ENCODE measurements at places on chromosomes 13 and 19. TPM values are rescaled to one million over a fixed set of nuclear protein-coding genes. Genes with fewer than 3 reads are reported as not detected.

The ITGBL1 gene
- 0.25 TPM for total RNA-seq

The DAND5 gene
- 0.27 TPM for total RNA-seq

The C19orf81 gene
- not detected for total RNA-seq

The IFI30 gene
- 47.1 TPM for total RNA-seq

The MLLT1 gene
- total RNA-seq = 26.4 TPM

The RELB gene
- total RNA-seq = 42.4 TPM

- H3K36me3 ChIP-seq = no peaks in the 10 kb centered on the region
- no peak overlapping the region for H3K27ac ChIP-seq
- H3K4me1 ChIP-seq = no peaks in the 10 kb centered on the region
- H3K4me3 ChIP-seq = no peak overlapping the region
Observed at GRCh38 chr19:8023371-8023770, 17.9 kb upstream of the ELAVL1 start.

DNA sequence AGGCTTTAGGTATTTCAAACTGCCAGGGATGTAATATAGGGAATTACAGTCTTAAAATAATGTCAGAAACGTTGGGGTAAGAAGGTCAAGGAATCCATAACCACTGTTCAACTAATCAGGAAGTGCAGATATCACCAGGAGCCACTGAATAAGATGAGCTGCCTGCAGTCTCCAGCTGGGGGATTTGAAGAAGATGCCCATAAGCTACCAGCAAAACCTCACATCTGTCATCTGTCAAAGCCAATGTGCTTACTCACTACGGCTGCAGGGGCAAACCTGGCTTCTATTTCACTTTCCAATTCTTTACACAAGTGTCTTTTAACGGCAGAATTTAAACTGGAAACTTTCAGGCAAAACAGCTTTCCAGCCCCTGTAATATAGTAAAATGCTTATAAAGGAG is 1410.1 kb upstream of the ATXN8OS start:
- no peak overlapping the region for H3K27ac ChIP-seq
- no peaks in the 10 kb centered on the region for H3K36me3 ChIP-seq
- DNase-seq = no peak
- no peaks in the 10 kb centered on the region for H3K4me1 ChIP-seq
- H3K27me3 ChIP-seq = no peaks in the 10 kb centered on the region

- H3K4me1 ChIP-seq = no peaks in the 10 kb centered on the region
- H3K27ac ChIP-seq = no peak overlapping the region
- no peak overlapping the region for H3K4me3 ChIP-seq
- H3K27me3 ChIP-seq = no peaks in the 10 kb centered on the region
Observed at GRCh38 chr13:47004027-47004426, 107.2 kb upstream of the HTR2A start.

DNA sequence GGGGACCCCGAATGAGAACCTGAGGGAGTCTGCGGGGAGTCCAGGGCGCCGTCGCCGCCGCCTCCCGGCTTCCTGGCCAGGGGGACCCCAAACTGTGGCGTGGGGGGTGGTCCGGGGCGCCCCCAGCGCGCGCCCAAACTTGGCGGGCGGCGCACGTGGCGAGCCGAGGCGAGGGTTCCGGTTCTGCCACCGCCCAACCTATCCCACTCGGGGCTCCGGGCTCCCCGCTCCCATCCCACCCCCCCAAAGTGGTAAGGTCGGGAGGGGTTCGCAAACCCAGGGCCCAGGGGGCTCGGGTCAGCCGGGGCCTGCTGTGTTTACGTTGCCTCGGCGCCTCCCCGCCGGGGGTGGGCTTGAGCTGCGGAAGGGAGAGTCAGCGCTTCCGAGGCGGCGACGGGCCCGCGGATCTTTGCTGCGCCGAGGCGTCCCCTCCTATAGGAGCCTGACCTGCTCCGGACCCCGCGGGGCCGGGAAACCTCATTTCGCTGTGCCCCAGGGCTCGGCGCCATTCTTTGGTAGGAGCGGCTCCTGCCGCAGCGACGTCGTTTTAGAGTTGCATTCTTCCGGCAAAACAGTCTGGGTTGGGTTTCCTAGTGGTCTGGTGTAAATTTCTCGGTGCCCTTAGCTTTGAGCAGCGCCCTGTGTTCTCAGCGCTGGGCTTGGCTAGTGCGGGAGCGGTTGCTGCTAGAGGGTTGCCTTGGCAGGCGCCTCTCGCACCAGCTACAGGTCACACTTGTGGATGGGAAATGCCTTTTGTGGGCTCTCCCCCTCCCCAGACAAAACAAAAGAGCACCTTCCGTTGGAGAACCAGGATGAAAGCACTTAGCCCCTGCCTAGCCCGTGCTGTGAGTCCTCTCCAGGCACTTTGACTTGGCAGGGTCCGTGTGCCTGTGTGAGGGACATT is 1.2 kb downstream of the DAZAP1 start:
- no peaks in the 10 kb centered on the region for H3K36me3 ChIP-seq
- peak overlapping the region; percentile 99 for H3K4me3 ChIP-seq
- peaks cover 31% of the 10 kb centered on the region for H3K4me1 ChIP-seq
- no peaks in the 10 kb centered on the region for H3K27me3 ChIP-seq

GRCh38 chr19:29329460-29330134 is 116.6 kb upstream of the UQCRFS1 start:
- no peak for DNase-seq
- no peak overlapping the region for H3K4me3 ChIP-seq
- no peaks in the 10 kb centered on the region for H3K36me3 ChIP-seq
- no peak overlapping the region for H3K27ac ChIP-seq
- H3K27me3 ChIP-seq = no peaks in the 10 kb centered on the region

DNA sequence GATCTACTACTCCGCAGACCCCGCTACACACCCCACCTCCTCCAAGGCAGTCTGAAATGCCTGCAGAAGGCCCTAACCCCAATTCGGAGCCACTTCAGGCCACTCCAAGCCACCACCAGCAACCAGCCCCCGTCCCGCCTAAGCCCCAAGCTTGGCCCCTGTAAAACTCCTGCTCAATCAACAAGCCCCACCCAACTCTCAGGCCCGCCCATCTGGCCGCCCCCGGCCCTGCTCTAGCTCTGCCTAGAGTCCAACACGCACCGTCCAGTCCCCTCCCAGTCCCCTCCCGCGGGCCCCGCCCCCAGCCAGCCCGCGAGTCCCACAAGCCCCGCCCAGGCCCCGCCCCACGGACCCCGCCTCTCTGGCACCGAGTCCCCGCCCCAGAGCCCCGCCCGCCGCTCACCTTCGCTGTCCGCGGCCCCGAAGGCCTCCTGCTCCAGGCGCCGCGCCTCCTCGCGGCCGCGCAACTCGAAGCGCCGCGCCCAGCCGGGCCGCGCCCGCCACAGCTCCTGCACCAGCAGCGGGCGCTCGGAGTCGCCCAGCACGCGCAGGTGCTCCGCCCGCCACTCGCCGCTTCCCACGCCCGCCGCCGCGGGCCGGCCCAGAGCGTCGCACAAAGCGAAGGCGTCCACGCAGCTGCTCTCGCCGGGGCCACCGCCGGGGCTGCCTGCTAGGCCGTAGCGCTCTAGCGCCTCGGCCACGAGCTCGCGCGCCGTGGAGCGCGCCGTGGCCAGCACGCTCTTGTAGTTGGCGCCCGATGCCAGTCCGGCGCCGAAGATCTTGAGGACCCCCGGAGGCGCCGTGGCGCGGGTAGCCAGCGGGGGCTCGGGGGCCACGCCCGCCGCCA is 1.6 kb downstream of the RASIP1 start:
- H3K27ac ChIP-seq = no peak overlapping the region
- peak; percentile 99 for DNase-seq
- H3K4me1 ChIP-seq = no peaks in the 10 kb centered on the region
- H3K4me3 ChIP-seq = peak overlapping the region; percentile 47

DNA sequence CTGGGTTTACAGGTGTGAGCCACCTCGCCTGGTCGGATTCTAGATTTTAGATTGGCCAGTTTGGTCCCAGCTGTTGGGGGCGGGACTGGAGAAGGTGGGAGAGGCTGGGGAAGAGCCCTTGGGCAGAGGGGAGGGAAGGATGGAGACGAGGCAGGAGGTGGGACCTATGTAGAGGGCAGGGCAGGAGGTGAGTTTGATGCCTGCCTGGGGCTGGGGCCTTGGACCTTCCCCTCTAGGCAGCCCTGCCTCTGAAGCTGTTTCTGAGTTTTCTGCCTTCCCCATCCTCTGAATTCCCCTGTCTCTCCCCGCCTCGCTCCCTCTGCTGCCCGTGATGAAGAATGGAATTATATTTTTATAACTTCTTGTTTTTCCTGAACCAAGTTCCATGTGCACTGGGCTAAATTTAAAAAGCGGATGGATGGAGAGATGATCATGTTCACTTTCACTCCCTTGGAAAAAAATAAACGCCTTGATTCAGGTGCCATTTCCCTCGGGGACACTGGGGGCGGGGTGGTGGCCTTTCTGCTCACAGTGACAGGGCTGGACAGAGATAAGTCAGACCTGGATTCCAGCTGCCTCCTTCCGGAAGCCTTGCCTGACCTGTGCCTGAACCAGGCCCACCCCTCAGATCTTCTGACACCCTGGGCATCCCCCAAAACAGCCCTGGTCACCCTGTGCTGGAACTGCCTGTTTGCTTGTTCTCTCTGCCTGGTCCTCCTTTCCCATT is 16.5 kb upstream of the TNFAIP8L1 start:
- H3K36me3 ChIP-seq = no peaks in the 10 kb centered on the region
- no peak overlapping the region for H3K27ac ChIP-seq
- no peak for DNase-seq
- H3K4me1 ChIP-seq = no peaks in the 10 kb centered on the region

- peaks cover 92% of the 10 kb centered on the region for H3K27me3 ChIP-seq
- H3K36me3 ChIP-seq = no peaks in the 10 kb centered on the region
- peak; percentile 14 for DNase-seq
- H3K27ac ChIP-seq = no peak within 1 kb of the TSS
Observed at GRCh38 chr13:99971576-99972189, at the start of gene ZIC5. ZIC5 (minus strand) TSS chr13:99971767; CDS start chr13:99971603, 164 bp downstream.

DNA sequence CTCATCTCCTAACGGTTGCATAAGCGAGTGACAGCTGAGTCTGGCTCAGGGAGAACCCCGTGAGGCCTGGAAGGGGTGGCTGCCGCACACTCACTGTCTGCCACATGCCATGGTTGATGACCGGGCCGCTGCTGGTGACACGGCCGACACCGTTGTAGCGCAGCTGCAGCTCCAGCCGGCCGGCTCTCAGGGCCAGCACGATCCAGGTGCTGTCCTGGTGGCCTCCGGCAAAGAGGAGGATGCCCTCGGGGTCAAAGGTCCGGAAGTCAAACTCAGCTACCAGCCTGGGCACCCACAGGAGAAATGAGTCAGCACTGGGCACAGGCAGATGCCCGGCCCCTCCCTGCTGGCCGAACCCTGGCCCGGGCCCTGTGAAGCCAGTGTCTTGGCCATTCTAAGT is 31.7 kb downstream of the GAS6 start:
- no peaks in the 10 kb centered on the region for H3K27me3 ChIP-seq
- no peaks in the 10 kb centered on the region for H3K36me3 ChIP-seq
- H3K4me3 ChIP-seq = no peak overlapping the region
- DNase-seq = no peak

DNA sequence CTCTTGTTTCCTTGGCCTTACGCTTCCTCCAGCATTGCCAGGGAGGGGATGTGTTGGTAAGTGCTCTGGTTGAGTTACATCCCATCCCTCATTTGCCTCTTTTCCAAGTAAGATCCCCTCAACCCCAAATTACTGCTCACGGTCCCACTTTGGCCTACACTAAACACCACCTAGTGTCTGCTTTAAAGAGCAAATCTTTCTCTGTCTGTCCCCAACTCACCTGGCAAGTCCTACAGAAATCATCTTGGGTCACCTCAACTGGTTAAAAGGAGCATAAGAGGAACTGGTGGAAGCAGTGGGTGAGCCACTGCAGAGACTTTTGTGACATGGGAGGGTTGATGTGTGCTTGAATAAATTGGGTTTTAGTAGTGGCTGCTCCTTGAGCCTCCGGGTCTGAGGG is 55.2 kb upstream of the SERPINE3 start:
- H3K36me3 ChIP-seq = no peaks in the 10 kb centered on the region
- H3K4me3 ChIP-seq = no peak overlapping the region
- H3K4me1 ChIP-seq = no peaks in the 10 kb centered on the region
- H3K27me3 ChIP-seq = no peaks in the 10 kb centered on the region
- DNase-seq = no peak

DNA sequence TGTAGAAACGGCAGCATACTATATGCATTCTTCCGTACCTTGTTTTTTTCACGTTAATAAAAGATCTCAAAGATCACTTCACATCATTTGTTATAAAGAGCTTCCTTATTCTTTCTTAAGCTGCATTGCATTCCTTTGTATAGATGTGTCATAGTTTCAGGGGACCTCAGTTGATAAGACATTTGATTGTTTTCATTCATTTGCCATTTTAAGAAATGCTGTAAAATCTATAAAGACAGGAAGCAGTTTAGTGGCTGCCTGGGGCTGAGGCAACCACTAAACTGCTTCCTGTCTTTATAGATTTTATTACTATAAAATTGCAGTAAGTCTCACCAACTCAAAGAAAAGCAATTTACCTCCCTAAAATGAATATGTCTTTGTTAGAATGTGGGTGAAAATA is 59.4 kb downstream of the ZDHHC20 start:
- no peaks in the 10 kb centered on the region for H3K27me3 ChIP-seq
- no peaks in the 10 kb centered on the region for H3K36me3 ChIP-seq
- H3K27ac ChIP-seq = no peak overlapping the region
- no peaks in the 10 kb centered on the region for H3K4me1 ChIP-seq
- DNase-seq = no peak

GRCh38 chr13:48505012-48505411 is 27.9 kb downstream of the RCBTB2 start:
- no peaks in the 10 kb centered on the region for H3K36me3 ChIP-seq
- no peak overlapping the region for H3K4me3 ChIP-seq
- peak overlapping the region; percentile 6 for H3K27ac ChIP-seq
- no peak for DNase-seq
- no peaks in the 10 kb centered on the region for H3K4me1 ChIP-seq
- H3K27me3 ChIP-seq = no peaks in the 10 kb centered on the region

DNA sequence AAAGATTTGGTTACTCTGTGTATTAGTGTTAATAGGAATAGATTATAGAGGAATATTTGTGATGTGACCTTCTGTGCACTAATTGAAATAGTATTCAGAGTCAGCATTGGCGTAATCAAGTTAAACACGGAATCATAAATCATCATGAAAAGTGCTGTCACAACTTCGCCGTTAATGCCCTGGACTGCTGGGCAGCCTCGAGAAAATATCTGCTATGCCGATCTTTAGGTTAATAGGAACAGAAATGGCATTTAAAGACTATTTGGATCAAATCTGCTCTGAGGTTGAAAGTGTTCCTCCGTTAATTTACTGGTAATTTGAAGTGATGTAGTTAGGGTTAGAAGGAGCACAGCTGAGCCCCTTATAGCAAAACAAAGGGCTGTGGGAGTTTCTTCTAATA is 219.0 kb downstream of the MZT1 start:
- no peak for DNase-seq
- no peak overlapping the region for H3K27ac ChIP-seq
- no peaks in the 10 kb centered on the region for H3K36me3 ChIP-seq

- no peak for DNase-seq
- H3K27me3 ChIP-seq = no peaks in the 10 kb centered on the region
- H3K27ac ChIP-seq = no peak overlapping the region
- H3K4me1 ChIP-seq = no peaks in the 10 kb centered on the region
- no peaks in the 10 kb centered on the region for H3K36me3 ChIP-seq
Observed at GRCh38 chr13:65347420-65348030, 1882.6 kb downstream of the PCDH9 start.

- H3K4me3 ChIP-seq = no peak overlapping the region
- H3K27ac ChIP-seq = no peak overlapping the region
- no peaks in the 10 kb centered on the region for H3K27me3 ChIP-seq
- DNase-seq = no peak
- no peaks in the 10 kb centered on the region for H3K36me3 ChIP-seq
Observed at GRCh38 chr13:91331047-91331915, 16.2 kb upstream of the MIR17HG start.

- H3K36me3 ChIP-seq = no peaks in the 10 kb centered on the region
- no peak overlapping the region for H3K4me3 ChIP-seq
- no peak overlapping the region for H3K27ac ChIP-seq
- no peak for DNase-seq
- no peaks in the 10 kb centered on the region for H3K4me1 ChIP-seq
Observed at GRCh38 chr13:55500694-55501093, 1640.0 kb upstream of the PRR20A start.

- no peaks in the 10 kb centered on the region for H3K4me1 ChIP-seq
- DNase-seq = no peak
- H3K27me3 ChIP-seq = no peaks in the 10 kb centered on the region
- H3K27ac ChIP-seq = peak overlapping the region; percentile 18
Observed at GRCh38 chr19:11539495-11540365, 1.1 kb downstream of the CNN1 start.

All from colonic mucosa (tissue), 4 donors.